ENCODE measurements at places on chromosomes 2 and 18. TPM values are rescaled to one million over a fixed set of nuclear protein-coding genes. Genes with fewer than 3 reads are reported as not detected.

- DNase-seq, result no peak
- H3K36me3 ChIP-seq, result no peaks in the 10 kb centered on the region
- H3K4me1 ChIP-seq, result no peaks in the 10 kb centered on the region
These were observed 106.8 kb upstream of the GALNT5 start for GRCh38 chr2:157150747-157151146.

GRCh38 chr2:101843471-101843870 is 146.0 kb downstream of the MAP4K4 start:
- H3K4me3 ChIP-seq, result no peak overlapping the region
- no peaks in the 10 kb centered on the region for H3K4me1 ChIP-seq
- H3K36me3 ChIP-seq, result peaks cover 9% of the 10 kb centered on the region
- H3K27ac ChIP-seq, result no peak overlapping the region

GRCh38 chr2:54673501-54673998 is 49.9 kb upstream of the EML6 start:
- no peaks in the 10 kb centered on the region for H3K36me3 ChIP-seq
- peaks cover 20% of the 10 kb centered on the region for H3K4me1 ChIP-seq
- no peak overlapping the region for H3K4me3 ChIP-seq

GRCh38 chr2:102550151-102550550 is 69.2 kb upstream of the SLC9A2 start:
- H3K4me3 ChIP-seq, result no peak overlapping the region
- no peaks in the 10 kb centered on the region for H3K27me3 ChIP-seq
- no peaks in the 10 kb centered on the region for H3K36me3 ChIP-seq
- no peak for DNase-seq

DNA sequence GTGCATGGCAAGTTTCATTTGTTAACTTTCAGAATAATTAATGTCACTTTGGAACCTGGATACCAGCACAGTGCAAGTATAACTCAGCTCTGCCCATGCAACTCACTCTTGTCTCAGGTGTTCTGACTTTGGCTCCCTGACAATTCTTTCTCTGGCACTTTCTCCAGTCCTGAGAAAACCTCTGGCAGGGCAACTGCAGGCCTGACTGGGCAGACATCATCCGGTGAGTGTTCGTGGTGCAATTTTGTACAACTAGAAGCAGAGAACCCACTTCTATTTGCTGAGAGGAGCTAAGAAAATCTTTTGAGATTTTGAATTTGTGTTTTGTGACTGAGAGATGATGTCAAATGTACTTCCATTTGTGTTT is 143.0 kb downstream of the AQP4 start:
- H3K27me3 ChIP-seq, result no peaks in the 10 kb centered on the region
- no peaks in the 10 kb centered on the region for H3K4me1 ChIP-seq
- H3K4me3 ChIP-seq, result no peak overlapping the region
- no peak for DNase-seq

- H3K4me3 ChIP-seq, result peak overlapping the region; percentile 86
- H3K27me3 ChIP-seq, result no peaks in the 10 kb centered on the region
- DNase-seq, result peak; percentile 71
- peak overlapping the region; percentile 63 for H3K27ac ChIP-seq
These were observed 573 bp downstream of the PAIP2B start for GRCh38 chr2:71226096-71226964.

- H3K4me1 ChIP-seq, result no peaks in the 10 kb centered on the region
- H3K27me3 ChIP-seq, result no peaks in the 10 kb centered on the region
- DNase-seq, result no peak
- H3K27ac ChIP-seq, result no peak overlapping the region
These were observed 57.2 kb upstream of the ACVR1 start for GRCh38 chr2:157933160-157933920.

DNA sequence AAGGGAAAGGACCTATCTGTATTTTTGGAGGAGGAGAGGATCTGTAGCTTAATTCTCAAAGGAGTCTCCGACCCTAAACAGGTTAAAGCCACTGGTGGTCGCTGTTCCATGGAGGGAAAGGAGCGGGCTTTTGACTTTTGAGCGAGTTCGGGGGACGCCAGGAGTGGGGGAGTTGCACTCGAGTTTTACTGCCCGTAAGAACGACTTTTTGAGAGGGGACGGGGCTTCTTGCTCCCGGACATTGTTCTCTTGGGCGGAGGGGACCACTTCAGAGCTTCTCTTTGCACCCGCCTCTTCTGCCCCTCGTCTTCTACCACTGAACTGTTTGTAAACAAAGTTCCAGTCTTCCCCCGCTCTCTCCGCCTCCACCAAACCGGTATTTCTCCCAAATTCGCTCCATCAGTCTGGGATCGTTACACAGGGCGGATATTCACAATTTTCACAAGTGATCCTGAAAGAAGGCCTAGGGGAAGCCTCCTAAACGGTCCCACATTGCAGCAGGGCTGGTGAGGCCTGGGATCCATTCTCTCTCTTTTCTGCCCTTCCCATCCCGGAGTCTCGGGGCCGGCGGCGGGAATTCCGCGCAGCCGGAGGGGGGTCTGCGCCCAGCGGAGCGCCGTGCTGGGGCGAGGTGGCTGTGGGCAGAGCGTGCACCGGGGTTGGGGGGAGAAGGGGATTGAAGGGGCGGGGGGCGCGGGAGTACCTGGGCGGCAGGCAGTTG is 6.6 kb downstream of the DLX2 start:
- peak; percentile 51 for DNase-seq
- H3K4me3 ChIP-seq, result no peak overlapping the region
- H3K4me1 ChIP-seq, result peaks cover 61% of the 10 kb centered on the region

DNA sequence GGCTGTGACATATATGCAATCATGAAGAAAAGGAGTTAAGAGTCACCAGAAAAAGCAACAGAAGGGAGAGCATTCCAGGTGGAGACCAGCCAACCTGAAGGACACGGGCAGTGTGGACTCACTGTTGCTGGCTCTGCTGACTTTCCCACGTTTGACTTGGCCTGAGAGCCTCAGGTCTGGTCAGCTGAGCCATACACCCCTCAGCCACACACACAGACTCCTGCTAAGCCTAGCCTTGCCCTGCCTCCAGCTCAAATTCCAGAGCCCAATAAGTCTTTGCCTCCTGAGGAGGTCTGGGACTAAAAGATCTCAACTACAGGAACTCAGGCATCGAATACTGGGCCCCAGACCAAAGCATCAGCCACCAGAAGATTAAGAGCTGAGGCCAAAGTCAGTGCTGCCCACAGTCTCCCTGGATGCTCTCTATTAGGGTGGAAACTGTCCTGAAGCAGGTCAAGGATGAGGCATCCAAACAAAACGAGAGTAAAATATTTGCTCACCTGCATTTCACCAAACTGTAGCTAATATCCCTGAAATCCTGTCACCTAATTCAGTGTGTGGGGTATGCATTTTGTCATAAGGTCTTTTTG is 23.3 kb downstream of the CACNB4 start:
- H3K36me3 ChIP-seq, result no peaks in the 10 kb centered on the region
- no peak for DNase-seq
- peaks cover 9% of the 10 kb centered on the region for H3K4me1 ChIP-seq
- H3K27me3 ChIP-seq, result no peaks in the 10 kb centered on the region
- H3K27ac ChIP-seq, result no peak overlapping the region

DNA sequence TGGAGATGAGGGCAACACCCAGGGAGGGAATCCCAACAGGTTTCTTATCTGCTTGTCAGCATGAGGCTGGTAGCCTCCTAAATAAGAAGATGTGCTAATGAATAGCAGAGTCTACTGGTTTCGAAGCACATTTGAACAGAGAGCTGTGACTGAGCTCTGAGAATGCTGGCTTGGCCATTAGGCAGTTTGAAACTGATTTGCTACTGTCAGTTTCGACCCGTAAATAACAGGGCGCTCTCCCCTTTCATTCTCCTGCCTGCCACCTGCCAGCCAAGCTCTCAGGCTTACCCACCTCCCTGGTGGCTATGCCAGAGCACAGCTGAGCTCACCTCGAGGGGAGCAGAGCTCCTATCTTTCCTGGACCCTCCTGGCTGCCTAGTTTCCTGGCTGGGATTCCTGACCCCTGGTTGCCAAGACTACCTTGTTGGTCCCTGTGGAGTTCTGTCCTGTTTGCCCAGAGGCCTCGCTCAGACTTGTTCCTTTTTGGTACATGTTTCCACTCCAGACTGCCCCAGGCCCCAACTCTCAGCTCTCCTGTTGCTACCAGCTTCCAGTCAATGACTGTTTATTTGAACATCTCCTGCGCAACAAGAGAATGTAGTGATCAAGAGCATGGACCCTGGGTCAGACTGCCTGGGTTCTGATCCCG is 102.3 kb upstream of the ALPP start:
- H3K4me3 ChIP-seq, result no peak overlapping the region
- no peak overlapping the region for H3K27ac ChIP-seq
- no peaks in the 10 kb centered on the region for H3K36me3 ChIP-seq
- H3K27me3 ChIP-seq, result no peaks in the 10 kb centered on the region

DNA sequence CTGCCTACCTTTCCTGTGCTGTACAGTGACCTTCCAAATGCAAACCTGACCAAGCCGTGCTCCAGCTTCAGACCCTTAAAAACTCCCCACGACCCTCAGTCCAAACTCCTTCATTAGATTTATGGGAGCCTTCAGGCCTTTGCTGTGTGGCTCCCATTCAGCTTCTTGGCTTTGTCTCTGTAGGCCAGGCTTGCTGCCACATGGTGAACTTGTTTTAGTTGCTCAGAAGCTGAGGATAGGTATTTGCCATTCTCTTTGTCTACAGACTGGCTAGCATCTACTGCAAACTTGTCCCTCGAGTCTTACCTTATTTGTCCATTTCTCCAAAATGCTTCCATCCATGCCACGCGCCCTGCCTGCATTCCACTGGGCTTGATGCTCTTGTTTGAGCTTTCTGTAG is 49.1 kb downstream of the SOX11 start:
- H3K4me3 ChIP-seq, result no peak overlapping the region
- no peak for DNase-seq
- no peak overlapping the region for H3K27ac ChIP-seq

DNA sequence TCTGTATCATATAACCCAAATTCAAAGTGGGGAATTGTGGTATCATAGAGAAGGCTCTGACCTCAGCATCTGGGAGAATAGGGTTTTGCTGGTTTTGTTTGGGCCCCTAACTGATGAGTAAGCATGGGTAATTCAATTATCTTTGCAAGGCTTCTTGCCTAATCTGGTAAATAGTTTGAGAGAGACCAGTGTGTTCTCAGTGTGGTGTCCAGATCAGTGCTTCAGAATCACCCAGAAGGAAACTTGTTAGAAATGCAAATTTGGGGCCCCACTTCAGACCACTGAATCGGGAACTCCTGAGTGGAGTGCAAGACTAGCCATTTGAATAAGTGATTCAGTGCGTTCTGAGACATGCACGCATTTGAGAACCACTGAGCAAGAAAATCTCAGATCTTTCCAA is 282.7 kb downstream of the EPHA4 start:
- H3K27ac ChIP-seq, result no peak overlapping the region
- H3K36me3 ChIP-seq, result no peaks in the 10 kb centered on the region
- no peak for DNase-seq
- H3K4me1 ChIP-seq, result peaks cover under 1% of the 10 kb centered on the region
- no peak overlapping the region for H3K4me3 ChIP-seq

DNA sequence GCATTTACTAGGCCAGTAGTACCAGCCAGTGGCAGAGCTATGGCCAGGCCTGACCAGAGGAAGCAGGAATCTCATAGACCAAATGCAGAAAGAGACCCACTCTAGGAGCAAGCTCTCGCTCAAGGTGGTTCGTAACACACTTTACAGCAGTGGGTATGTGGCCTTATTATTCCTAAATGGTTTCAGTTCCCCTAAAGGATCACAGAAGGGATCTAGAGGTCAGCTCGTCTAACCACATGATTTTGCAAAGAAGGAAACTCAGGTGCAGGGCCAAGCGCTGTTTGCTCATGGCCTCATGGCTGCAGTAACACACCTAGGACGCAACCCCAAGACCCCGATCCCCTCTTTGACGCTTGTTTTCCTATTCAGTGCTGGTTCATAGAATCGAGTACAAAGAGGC is 65.5 kb upstream of the ATG16L1 start:
- peak; percentile 61 for DNase-seq
- peaks cover 3% of the 10 kb centered on the region for H3K36me3 ChIP-seq
- H3K27me3 ChIP-seq, result no peaks in the 10 kb centered on the region
- H3K4me3 ChIP-seq, result no peak overlapping the region
- H3K4me1 ChIP-seq, result peaks cover 20% of the 10 kb centered on the region
- peak overlapping the region; percentile 68 for H3K27ac ChIP-seq

- no peaks in the 10 kb centered on the region for H3K36me3 ChIP-seq
- no peak overlapping the region for H3K27ac ChIP-seq
- peaks cover 28% of the 10 kb centered on the region for H3K4me1 ChIP-seq
- H3K4me3 ChIP-seq, result no peak overlapping the region
- no peaks in the 10 kb centered on the region for H3K27me3 ChIP-seq
- DNase-seq, result no peak
These were observed 323.0 kb downstream of the TXNL1 start for GRCh38 chr18:56315363-56315762.

GRCh38 chr18:12430137-12430990 is 22.6 kb downstream of the PRELID3A start:
- H3K27me3 ChIP-seq, result no peaks in the 10 kb centered on the region
- H3K27ac ChIP-seq, result no peak overlapping the region
- DNase-seq, result no peak
- H3K4me1 ChIP-seq, result no peaks in the 10 kb centered on the region

DNA sequence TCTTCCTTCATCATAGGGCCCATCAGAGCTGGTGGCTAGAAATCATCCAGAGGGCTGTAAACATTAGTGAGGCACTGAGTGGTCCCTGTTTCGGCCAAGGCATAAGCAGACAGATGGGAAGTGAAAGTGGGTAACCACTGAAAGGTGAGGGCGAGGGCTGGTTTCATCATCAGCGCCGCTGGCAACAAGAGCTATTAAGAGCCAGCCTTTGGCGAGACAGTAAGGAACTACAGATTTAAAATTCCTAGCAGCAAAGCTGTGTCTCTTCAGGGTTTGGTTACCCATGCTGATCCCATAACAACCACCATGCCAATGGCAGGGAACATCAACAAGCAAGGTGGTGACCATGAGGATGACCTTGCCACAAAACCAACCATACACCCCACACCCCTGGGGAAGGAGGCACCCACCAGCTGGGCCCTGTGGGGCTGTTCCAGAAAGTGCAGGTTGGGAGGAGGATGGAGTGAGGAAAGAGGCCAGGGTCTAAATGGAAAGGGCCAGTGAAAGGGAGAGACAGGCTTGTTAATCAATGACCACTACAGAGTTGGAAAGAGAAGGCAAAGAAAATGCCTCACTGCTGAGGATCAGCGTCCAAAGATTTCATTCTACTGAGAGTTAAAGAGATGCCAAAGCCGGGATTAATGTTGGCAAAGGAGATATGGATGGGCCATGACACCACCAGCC is 9.0 kb upstream of the SLC20A1 start:
- H3K27me3 ChIP-seq, result no peaks in the 10 kb centered on the region
- no peaks in the 10 kb centered on the region for H3K36me3 ChIP-seq
- peak; percentile 29 for DNase-seq

DNA sequence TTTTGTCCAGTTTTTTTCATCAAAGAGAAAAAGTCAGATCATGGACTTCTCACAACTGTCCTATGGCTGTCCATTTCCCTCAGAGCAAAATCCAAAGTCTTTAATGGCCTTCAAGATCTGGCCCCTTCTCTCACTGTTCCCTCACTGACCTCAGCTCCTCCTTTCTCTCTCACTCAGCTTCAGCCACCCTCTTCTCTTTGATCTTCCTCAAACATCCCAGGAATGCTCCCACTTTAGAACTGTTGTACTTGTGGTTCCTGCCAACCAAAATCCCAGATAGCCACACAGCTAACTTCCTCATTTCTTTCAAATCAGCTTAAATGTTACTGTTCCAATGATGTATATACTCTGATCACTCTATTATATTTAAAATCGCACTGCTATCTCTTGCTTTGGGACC is 82.9 kb downstream of the NUP35 start:
- no peaks in the 10 kb centered on the region for H3K27me3 ChIP-seq
- no peaks in the 10 kb centered on the region for H3K4me1 ChIP-seq
- no peak overlapping the region for H3K27ac ChIP-seq
- no peak for DNase-seq

PTPRN gene
- polyA plus RNA-seq, result 0.04 TPM

VWA3B gene
- polyA plus RNA-seq, result not detected

IL36RN gene
- not detected for polyA plus RNA-seq

TWIST2 gene
- polyA plus RNA-seq, result 0.07 TPM

MEP1B gene
- 0.13 TPM for polyA plus RNA-seq

CCDC178 gene
- polyA plus RNA-seq, result not detected

FOXD4L1 gene
- 0.12 TPM for polyA plus RNA-seq

TLX2 gene
- not detected for polyA plus RNA-seq
